ENCODE measurements at places on chromosomes 2 and 18. TPM values are rescaled to one million over a fixed set of nuclear protein-coding genes. Genes with fewer than 3 reads are reported as not detected.

CRYBA2 gene
- not detected for total RNA-seq

NXPH2 gene
- total RNA-seq = not detected

IFIH1 gene
- 4.5 TPM for total RNA-seq

SLC35F6 gene
- total RNA-seq = 76.9 TPM

RTKN gene
- total RNA-seq = 63.0 TPM

ZNF512 gene
- 19.9 TPM for total RNA-seq

CCDC68 gene
- total RNA-seq = 3.3 TPM
